LoVo (cell line): ENCODE measurements at places on chromosomes 11 and 22.

- DNase-seq: no peak
These were observed 1.9 kb downstream of the SLC5A12 start for GRCh38 chr11:26719998-26720397.

GRCh38 chr11:27295928-27296327, 67.1 kb downstream of the CCDC34 start:
- no peak for DNase-seq

DNA sequence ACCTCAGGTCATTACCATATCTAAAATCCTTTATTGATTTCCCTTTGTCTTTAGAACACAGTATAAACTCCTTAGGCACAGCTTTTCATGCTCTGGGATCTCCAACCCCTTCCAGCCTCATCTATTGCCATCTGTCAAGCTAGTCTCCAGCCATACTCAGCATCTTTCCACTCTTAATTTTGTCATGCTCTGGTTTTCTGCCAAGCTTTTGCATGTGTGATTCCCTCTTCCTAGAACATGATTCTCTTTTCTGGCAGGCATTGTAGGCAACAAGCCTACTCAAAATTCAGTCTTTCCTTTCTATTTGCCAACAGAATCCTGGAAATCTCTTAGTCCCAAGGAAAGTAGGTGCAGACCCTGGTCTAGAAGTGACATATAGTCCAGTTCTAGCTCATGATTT, 35.5 kb upstream of the SLC6A5 start:
- DNase-seq: no peak

- DNase-seq: no peak
These were observed 50.3 kb downstream of the CDKN1C start for GRCh38 chr11:2835296-2835695.

GRCh38 chr11:1422481-1422880, 32.7 kb downstream of the BRSK2 start:
- DNase-seq: no peak
